SJCRH30 (cell line): ENCODE measurements at places on chromosomes 2 and 18.
A peak's percentile ranks its signal among the peaks of the same experiment; 100 is the strongest.

GRCh38 chr2:127014630-127015029, 92.3 kb downstream of the BIN1 start:
- no peak for DNase-seq

GRCh38 chr2:128821010-128821409, 502.3 kb upstream of the HS6ST1 start:
- DNase-seq = no peak

GRCh38 chr2:188524519-188525113, 232.9 kb downstream of the GULP1 start:
- peak; percentile 94 for DNase-seq

- DNase-seq = peak; percentile 45
Observed at GRCh38 chr2:191304939-191305875, 60.0 kb downstream of the MYO1B start.

DNA sequence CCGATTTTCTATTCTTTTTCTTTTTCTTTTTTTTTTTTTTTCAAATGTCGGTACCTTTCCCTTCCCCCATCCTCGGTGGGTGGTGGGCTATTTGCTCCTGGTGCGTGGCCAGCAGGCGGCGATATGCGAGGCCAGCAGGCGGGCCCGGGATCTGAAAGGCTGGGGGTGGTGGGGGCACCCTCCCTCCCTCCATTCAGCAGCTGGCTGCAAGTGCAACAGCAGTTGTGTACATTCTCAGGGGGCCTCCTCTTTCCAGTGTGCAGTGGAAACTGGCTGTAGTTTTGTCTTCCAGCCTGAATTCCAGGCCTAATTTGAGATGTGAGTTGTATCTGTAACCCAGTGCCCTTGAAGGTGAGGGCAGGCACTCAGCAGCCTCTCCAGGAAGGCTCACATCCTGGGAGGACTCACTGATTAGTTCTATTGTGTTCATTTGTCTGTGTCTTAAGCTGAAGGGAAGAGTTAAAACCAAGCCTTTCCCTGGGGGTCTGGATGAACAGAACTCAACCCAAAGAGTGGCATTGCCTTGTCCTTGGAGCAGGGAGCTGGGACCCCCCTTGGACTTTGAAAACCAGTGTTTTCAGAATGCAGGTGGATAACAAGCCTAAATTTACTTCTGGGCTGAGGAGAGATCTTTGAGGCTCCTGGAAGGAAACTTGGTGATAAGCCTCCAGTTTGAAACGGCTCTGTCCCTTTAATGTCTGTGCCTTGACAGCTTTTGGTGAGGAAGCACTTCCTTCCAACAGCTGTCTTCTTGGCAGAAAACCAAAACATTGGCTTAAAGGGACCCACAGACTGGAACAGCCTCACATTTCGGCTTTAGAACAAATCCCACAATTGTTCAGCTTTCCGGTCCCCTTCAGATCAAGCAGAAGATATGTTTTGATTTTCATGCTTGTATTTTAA, 3.3 kb downstream of the MYCN start:
- DNase-seq = peak; percentile 98

- DNase-seq = no peak
Observed at GRCh38 chr2:102116630-102117471, 25.7 kb upstream of the IL1R1 start.

GRCh38 chr2:154457286-154457685, 241.2 kb upstream of the KCNJ3 start:
- no peak for DNase-seq

DNA sequence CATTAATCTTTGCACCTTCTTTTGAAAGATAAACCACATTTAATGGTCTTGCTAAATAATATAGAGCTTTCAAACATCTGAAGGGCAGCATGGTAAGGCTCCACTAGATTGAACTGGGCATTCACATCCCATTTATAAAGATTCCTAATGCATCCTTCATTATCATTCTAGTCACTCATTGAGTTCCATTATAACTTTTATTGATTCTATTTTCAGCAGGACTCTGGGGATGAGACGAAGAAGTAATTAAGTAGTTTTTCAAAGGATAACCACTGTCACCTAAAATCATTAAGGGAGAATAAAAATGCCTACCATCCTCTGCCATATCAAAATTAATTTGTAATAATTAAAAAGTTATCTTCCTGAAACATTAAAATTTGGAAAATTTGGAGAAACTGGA, 60.2 kb upstream of the CTNNA2 start:
- DNase-seq = no peak

DNA sequence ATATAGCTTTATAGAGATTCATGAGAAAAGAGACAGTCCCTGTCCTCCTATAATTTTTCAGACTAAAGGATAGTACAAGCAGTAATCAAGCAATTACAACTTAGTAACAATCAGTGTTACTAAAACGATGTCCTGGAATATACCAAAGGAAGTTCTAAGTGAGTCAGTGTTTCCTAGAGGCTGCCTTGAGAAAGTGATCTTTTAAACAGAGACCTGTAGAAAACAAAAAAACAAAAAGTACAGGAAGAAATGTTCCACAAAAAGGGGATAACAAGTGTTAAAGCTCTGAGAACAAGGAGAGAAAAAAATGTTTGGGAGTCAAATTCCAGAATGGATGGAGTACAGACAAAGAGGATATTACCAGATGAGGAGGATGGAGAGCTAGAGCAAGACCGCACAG, 556.4 kb downstream of the ERBB4 start:
- DNase-seq = no peak

- no peak for DNase-seq
Observed at GRCh38 chr2:2876331-2877221, 501.0 kb downstream of the EIPR1 start.

DNA sequence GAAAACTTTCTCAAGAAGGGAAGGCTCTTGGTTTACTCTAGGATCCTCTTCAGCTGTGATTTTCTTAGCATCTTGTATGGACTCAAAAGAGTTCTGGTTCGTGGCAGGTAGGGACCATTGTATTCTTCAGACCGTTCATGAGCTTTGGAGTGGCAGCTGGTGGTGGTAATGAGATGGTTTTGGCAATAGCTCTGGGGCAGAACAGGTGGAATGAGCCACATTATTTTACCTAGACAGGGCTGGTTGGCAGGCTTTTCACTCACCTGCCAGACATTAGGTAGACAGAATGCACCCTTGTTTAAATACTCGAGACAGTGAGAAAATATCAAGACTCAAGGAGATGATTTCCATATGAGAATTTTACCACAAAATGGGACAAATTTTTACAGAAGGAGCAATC, 26.2 kb upstream of the MGAT5 start:
- DNase-seq = no peak

DNA sequence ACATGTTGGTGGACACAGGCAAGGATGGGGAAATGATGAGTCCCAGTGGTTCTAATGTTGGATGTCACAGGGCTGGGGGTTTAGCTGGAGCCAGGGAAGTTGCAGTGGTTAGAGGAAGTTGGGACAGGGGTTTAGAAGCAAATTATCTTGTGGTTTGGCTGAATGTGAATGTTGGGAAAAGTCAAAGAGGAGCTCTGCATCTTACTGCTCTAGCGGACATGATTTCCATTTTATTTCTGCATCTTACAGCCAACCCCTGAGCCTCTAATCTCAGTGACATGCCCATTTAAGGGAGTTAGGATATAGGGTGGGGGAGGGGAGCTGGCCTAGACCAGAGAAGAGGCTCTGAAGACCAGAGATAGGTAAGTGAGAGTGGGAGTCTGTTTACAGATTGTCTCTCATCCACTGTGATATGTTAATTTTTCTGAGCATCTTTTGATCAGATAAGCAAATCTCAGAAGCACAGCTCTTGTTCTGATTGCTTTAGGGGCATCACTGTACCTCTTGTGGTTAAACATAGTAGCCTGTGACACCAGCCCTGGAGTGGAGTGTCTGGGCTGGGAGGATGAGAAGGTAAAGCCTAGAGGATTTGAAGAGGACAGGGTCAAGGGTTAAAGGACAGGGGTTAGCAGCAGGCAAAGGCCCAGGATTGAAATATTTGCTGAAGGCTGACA, 43.6 kb downstream of the SETBP1 start:
- DNase-seq = peak; percentile 42
